Foreskin melanocyte (primary cell): ENCODE measurements at places on chromosomes 4 and X.

GRCh38 chr4:40261231-40262076 lies 64.6 kb downstream of the RHOH start:
- DNase-seq = no peak

GRCh38 chr4:127509155-127509554 lies 123.6 kb upstream of the INTU start:
- DNase-seq = no peak

DNA sequence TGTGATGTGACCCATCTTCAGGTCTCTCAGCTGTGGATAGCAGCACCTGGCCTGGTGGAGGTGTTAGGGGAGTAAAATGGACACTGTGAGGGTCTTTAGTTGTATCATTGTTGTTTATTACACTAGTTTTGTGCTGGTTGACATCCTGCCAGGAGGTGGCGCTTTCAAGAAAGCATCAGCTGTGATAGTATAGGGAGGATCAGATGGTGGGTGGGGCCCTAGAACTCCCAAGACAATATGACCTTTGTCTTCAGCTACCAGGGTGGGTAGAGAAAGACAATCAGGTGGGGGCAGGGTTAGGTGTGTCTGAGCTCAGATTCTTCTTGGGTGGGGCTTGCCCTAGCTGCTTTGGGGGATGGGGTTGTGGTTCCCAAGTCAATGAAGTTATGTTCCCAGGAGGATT lies 162.8 kb downstream of the PPP1R2C start:
- no peak for DNase-seq

DNA sequence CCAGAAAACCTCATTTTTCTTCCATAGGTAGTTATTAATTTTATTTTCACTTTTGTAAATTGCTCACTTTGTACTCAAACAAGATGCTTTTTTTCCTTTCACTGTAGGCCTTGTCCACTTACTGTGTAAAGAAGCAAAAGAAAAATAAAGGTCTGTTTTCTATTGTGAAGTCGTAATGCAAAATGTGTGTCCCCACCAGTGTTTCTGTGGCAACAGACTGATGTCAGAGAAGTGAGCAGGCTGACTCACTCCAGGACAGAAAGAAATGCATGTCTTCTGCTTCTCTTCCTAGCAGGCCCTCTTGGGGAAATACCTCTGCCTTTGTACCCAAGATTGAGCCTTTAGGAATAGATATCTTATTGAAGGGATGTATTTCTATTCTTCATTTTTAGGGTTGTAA lies 30.3 kb downstream of the INPP4B start:
- peak; percentile 14 for DNase-seq

DNA sequence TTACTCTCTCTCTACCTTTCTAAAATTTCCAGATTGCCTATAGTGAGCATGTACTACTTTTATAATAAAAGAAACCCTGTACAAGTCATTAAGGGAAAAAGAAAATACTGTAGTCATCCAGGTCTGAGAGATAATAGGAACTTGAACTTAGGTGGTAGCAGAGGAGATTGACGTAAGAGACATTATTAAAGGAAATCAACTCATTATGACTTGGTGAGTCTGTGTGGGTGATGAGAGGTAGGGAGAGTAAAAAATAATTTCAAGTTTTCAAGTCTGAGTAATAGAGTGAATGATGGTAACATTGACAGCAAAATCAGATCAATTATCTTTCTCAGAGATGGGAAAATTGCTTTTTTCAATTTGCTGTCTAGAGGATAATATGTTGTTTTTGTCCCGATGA lies 44.0 kb upstream of the ZCCHC12 start:
- no peak for DNase-seq

DNA sequence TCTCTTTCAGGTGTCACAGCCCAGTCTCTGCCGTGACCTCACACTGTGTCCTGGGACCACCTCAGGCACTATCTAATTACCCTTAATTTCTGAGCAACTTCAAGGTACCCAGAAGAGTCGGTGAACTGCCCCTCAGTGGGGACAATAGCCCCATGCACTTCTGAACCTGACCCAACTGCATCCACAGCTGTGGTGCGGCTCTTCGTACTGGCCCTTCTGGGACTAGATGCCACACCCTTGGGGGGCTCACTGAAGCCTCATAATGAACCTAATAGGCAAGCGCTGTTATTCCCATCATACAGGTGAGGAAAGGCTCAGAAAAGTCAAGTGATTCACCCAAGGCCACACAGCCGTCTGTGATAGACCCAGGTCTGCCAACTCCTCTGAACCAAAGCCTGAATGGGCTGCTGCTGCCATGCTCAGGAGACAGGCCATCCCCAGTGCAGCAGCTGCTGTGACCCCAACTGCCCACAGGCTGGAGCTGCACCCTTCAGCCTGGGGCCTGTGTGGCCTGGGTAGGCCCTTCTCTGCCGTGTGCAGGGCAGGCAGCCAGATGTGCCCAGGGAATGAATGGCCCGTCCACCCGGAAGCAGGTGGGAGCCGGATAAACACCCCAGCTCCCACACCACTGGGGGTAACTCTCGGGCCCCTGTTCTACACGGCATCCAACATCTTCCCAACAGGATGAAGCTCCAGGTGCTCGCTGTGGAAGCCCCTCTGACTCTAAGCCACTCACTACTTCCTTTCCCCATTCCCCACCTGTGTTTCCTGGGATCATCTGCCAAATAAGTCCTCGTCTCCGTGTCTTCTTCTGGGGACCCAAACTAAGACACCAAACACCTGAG lies 35.9 kb downstream of the HMX1 start:
- DNase-seq = no peak

DNA sequence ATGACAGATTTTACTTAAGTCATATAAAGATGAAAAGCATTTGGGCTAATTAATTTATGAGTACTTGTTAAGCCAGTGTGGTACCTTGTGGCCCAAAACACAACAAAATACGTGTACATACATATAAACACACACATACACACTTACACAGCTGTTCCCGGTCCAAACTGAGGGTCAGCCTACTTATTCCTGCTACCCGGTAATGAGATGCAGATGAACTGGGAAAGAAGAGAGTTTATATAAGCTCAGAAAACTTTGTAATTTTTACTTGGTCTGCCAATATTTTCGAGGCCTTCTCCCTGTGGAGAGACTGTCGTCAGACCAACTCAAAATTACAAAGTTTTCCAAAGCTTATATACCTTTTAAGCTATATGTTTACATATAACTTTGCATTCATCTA lies 25.8 kb upstream of the PBDC1 start:
- DNase-seq = no peak

- no peak for DNase-seq
Observed at GRCh38 chrX:117985241-117985640, 131.4 kb downstream of the KLHL13 start.

DNA sequence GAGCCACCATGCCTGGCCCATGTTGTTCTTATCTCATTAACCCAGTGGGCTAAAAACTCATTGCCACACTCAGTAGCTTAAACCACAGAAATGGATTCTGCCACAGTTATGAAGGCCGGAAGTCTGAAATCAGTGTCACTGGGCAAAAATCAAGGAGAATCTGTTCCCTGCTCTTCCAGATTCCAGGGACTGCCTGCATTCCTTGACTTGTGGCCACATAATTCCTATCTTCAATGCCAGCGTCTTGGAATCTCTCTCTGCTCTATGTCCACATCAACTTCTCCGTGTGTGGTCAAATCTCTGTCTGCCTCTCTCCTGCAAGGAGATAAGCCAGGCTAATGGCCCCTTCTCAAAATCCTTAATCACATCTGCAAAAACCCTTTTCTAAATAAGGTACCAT lies 4.1 kb upstream of the WFS1 start:
- DNase-seq = no peak

- DNase-seq = no peak
Observed at GRCh38 chr4:166335256-166335938, 462.4 kb downstream of the TLL1 start.

- no peak for DNase-seq
Observed at GRCh38 chr4:82213485-82214417, 160.0 kb downstream of the HNRNPD start.

DNA sequence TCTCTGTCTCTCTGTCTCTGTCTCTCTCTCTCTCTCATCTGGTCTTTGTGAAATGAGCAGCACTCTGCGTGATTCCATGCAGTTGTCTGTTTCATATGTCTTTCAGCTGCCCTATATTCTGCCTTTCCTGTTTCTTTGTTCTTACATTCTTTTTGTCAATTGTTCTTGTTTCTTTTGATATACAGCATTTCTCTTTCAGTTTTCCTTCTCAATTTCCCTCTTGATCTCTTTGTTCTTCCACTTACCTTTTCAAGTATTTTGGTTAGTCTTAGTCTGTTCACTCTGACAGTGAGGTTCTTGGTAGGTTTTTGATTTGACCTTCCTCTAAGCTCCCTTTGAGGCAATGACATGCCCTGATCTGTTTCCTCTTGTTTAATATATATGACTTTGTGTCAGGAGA lies 20.4 kb downstream of the ZNF157 start:
- DNase-seq = no peak

DNA sequence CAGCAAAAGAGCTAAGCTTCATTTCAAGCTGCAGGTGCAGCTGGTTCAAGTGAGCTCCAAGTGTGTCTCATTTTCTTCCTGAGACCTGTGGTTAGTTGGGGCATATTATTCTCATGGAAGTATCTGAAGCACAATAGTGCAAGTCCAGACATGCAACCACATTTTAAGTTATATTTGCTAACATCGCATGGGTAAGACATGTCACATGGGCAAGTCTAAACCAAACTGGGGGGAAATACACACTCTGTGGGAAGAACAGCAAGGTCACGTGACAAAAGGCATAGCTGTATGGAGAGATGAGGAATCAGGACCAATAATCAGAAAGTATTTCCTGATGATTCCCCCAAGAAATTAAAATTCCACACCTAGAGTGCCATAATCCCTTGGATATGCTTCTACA lies 94.9 kb upstream of the NDP start:
- DNase-seq = no peak

- DNase-seq = no peak
Observed at GRCh38 chr4:145709843-145710242, 29.9 kb downstream of the C4orf51 start.

- no peak for DNase-seq
Observed at GRCh38 chr4:143538979-143539669, 25.6 kb downstream of the SMARCA5 start.

GRCh38 chr4:182809417-182810102 lies 107.6 kb downstream of the DCTD start:
- no peak for DNase-seq

DNA sequence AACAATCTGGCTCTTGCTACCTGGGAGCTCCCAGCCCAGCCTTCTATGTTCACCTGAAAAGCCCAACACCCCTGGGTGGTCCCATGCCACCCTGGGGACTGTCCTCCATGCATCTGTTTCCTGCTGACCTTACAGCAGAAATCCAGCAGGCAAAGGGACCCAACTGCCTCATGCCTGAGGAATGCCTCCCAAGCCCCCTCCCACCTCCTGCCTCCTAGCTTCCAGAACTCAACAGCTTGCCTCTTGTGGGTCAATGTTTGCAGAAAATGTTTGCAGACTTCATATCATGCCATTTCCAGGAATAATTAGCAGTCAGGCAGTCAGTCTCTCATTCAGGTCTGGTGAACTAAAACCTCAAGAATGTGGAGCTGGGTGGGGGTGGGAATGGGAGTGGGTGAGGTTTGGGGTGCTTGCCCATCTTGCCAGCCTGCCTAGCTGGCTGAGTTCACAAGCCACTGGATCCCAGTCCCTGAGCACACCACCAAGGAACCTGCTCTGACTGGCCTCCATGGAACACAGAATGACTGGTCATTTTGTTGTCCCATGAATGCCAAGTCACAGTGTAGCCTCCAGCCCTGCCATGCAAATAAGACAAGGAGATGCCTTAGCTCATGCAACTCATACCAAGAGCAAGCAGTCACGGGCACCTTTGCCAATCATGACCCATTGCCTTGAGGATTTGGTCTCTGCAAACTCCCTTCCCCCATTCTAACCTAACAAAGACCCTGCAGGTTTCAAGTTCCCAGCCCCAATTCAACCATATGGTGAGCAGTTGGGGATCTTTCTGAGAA lies 12.1 kb upstream of the PLAC1 start:
- DNase-seq = no peak

- DNase-seq = peak; percentile 55
Observed at GRCh38 chr4:150573534-150573933, 8.4 kb upstream of the MAB21L2 start.

- DNase-seq = no peak
Observed at GRCh38 chrX:42846741-42847140, 68.8 kb upstream of the PPP1R2C start.

GRCh38 chrX:38868941-38869401 lies 67.7 kb downstream of the MID1IP1 start:
- no peak for DNase-seq

GRCh38 chrX:13996650-13997049 lies 33.0 kb downstream of the GEMIN8 start:
- DNase-seq = no peak

DNA sequence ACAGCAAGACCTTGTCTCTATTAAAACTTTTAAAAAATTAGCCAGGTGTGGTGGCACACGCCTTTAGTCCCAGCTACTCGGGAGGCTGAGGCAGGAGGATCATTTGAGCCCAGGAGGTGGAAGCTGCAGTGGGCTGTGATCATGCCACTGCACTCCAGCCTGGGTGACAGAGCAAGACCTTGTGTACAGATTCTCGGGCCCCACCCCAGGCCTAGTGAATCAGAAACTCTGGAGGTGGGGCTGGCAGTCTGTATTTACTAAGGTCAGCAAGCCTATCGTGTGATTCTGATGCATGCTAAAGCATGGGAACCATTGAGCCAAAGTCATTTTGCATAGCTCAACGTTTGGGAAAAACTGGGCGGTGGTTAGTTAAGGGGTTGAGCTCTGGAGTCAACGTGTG lies 3.5 kb downstream of the S100G start:
- DNase-seq = no peak

DNA sequence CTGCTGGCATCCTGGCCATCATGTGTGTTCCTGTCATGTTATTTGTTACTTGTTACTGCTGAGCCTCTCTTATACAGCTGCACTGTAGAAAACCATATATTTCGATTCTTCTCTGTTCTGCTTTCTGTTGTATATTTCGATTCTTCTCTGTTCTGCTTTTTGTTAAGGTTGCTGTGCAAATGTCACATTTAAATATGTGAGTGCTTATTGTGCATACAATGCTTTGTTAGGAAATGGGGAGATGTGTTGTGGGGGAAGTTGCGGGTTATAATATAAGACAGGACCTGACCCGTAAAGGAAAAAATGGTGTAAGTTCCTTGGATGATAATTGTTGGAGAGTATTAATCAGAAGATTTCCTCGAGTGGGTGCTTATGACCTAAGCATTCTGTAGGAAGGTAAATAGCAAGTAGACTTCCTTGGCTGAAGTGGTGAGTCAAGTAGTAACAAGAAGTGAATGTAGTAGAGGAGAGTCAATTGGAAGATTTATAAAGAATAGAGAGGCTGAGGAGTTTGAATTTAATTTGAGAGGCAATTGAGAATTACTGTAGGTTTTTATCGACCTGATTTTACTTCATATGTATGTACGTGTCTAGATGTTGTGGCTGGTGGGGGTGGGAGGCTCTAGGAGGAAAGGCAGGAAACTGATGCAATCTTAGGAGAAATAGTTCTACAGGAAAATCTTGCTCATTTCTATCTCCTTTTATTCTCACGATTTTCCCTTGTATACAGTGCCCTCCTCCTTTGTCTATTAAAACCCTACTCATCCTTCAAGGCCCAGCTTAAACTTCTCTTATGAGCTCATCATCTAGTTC lies 8.5 kb downstream of the OGT start:
- DNase-seq = no peak

- DNase-seq = no peak
Observed at GRCh38 chr4:182575225-182575624, 332.0 kb downstream of the TENM3 start.
